ENCODE measurements at places on chromosomes 11 and 22.

- DNase-seq = no peak
Observed at GRCh38 chr22:37581504-37581903, 1.6 kb upstream of the LGALS2 start.

GRCh38 chr11:97460091-97460490 is 1070.3 kb downstream of the JRKL start:
- no peak for DNase-seq

- no peak for DNase-seq
Observed at GRCh38 chr11:68480852-68481510, 20.4 kb downstream of the PPP6R3 start.

- peak; percentile 89 for DNase-seq
Observed at GRCh38 chr22:17742527-17742902, 31.8 kb downstream of the BID start.

- DNase-seq = no peak
Observed at GRCh38 chr11:84468235-84468634, 1158.9 kb downstream of the DLG2 start.

- DNase-seq = no peak
Observed at GRCh38 chr11:134751766-134752165, 339.7 kb upstream of the B3GAT1 start.

- DNase-seq = no peak
Observed at GRCh38 chr11:94946812-94947211, 26.5 kb downstream of the CWC15 start.

- DNase-seq = no peak
Observed at GRCh38 chr11:43904742-43905535, 24.3 kb downstream of the ALKBH3 start.

DNA sequence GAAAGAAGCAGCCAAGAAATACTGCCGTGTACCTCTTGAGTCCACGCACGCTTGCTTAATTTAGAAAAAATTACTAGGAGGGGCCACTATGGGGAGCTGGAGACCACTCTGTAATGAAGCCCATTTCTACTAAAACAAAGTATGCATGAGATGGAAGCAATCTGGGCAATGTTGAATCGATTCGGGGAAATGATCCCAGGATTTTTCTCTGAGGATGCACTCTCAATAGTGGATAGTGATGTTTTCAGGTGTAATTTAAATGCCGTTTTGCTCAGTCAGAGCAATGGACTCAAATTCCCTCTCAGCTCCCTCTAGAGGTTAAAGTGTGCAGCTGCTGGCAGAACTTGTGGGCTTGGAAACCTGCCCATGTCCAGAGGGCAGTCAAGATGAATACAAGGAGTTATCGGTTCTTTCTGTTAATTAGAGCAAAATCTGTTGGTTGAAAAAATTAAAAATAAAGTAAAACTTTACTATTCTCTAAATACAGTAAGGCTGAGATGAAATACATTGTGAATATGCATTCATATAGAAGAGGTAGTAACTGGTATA is 64.1 kb downstream of the ME3 start:
- peak; percentile 63 for DNase-seq

DNA sequence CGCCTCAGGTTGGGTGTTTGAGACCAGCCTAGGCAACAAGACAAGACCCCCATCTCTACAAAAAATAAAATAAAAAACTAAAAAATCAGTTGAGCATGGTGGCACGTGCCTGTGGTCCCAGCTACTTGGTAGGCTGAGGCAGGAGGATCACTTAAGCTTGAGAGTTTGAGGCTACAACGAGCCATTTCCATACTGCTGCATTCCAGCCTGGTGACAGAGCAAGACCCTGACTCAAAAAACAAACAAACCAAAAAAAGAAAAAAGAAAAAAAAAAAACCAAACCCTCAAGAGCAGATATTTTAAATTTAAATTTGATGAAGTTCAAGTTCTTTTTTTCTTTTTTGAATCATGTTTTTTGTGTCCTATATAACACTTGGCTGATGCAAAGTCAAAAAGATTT is 7.2 kb upstream of the CCDC83 start:
- DNase-seq = no peak

- DNase-seq = no peak
Observed at GRCh38 chr11:58631378-58631777, 8.9 kb downstream of the CNTF start.

GRCh38 chr11:126871792-126872191 is 128.8 kb downstream of the KIRREL3 start:
- DNase-seq = no peak

DNA sequence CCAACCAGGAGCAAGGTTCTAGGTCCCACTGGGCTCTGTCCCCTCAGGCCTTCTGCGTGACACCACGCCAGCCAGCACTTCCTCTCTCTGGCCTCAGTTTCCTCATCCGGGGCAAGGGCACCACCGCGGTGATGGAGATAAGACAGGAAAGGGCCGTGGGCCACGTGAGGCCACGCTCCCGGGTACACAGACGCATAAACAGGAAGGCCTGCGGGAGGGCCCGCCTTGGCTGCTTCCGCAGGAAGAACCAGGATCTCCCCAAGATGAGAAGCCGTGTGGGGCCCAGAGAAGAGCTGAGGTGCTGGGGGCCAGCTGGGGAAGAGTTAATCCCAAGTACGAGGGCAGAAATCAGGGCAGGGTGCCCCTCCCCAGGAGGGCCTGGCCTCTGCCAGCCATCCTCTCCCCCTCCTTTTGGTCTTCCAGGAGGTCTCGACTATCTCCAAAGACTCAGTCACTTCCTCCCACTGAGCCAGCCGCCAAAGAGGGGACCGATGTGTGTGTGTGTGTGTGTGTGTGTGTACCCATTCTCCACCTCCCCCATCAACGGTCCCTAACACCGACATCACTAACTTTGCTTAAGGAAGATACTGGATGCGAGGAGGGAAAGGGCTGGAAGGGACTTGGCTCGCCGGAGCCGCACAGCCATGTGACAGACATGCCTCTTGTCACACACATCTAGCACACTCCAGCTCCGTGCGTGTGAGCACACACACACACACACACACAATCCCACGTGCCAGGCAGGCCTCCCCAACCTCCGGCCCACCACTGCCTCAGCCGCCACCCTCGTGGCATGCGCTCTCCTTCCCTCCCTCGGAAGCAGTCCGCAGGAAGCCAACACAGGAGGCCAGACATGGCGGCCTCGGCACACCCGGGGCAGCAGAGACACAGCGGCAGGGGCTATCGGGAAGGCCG is 1.4 kb downstream of the MFNG start:
- DNase-seq = peak; percentile 91

DNA sequence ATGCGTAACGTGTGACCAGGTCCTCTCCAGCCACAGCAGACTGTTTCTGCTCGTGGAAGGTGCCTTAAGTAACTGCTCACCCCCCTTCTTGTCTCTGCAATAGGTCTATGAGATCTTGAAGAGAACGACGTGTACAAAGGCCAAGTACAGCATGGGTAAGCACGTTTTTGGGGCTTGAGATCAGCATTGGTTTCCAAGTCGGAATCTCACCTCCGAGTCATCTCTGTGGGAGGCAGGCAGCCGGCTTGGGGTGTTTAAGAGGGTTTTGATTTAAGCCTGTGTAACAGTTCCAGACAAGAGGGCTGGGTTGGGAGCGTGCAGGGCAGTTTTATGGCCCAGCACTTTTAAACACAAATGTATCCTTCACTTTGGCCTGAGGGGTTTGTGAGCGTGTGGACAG is 30.1 kb downstream of the ANO1 start:
- no peak for DNase-seq

DNA sequence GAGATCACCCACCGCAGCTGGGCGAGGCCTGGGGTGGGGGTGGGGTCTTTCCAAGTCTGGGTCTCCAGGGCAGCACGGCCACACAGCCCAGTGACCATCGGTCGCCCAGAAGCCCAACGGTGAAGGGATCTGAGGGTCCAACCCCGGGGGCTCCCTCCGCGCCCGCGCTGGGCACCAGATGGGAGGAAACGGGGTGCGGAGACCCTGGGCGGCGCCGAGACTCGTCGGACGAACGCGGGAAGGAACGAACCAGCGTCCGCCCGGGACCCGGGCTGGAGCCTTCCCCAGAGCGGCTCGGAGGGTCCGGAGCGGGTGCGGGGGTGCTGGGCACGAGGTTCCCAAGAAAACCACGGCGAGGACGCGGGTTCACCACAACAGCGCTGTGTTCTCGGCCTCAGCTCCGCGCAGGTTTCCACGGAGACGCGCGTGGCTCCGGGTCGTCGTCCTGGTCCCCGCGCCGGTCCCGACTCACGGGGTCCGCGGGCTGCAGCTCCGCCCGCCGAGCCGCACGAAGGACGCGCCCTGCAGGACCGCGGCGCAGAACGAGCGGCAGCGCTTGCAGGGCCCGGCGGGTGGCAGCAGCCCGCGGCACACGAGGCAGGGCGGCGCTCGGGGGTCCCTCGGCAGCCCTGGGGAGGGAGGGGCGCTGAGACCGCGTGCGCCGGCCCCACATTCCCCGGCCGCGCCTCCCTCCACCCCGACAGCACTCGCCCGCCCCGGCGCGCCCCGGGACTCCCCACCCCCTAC is 2.3 kb upstream of the IL17REL start:
- peak; percentile 64 for DNase-seq

DNA sequence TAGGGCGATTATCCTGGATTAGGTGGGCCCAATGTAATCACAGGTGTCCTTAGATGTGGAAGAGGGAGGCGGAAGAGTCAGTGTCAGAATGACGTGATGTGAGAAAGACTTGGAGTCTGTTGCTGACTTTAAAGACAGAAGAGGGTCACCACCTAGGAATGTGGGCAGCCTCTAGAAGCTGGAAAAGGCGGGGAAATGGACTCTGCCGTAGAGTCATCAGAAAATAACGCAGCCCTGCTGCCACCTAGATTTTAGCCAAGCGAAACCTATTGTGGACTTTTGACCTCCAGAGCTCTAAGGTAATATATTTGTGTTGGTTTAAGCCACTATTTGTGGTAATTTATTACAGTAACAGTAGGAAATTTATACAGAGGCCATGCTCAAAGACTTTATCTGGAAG is 4.8 kb downstream of the DDX10 start:
- DNase-seq = no peak

GRCh38 chr11:62705413-62705812 is 1.8 kb downstream of the BSCL2 start:
- no peak for DNase-seq

DNA sequence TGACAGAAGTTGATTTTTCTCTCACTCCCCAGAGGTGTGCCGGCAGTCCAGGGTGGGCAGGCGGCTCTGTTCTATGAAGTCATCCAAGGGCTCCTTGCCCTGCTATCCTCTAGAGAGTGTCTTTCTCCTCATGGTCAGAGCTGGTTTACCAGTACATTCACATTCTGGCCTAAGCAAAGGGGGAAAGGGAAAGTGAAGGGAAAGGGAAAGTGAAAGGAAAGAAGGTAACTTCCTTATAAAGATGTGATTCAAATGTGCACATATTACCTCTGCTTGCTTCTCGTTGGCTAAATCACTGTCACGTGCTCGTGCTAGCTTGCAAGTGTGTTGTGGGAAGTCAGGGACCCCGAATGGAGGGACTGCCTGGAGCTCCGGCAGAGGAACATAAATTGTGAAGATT is 2.9 kb upstream of the HTATIP2 start:
- peak; percentile 66 for DNase-seq

DNA sequence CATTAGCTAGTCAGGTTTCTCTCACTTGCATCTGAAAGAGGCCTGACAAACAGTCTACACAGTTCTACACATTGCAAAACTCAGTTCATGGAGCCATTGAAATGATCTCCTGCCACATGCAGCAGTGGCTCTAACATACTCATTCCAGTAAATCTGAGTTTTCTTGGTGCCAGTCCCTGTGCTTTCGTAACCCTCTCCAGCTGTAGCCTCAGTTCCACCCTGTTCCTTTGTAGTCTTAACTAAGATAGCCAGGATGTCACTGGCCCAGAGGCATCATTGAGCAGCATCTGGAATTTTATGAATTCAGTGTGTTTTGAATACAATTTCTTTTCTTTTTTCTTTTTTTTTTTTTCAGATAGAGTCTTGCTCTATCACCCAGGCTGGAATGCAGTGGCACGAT is 37.4 kb upstream of the ZBED5 start:
- no peak for DNase-seq

- DNase-seq = no peak
Observed at GRCh38 chr11:19931141-19931770, 218.6 kb downstream of the NAV2 start.

DNA sequence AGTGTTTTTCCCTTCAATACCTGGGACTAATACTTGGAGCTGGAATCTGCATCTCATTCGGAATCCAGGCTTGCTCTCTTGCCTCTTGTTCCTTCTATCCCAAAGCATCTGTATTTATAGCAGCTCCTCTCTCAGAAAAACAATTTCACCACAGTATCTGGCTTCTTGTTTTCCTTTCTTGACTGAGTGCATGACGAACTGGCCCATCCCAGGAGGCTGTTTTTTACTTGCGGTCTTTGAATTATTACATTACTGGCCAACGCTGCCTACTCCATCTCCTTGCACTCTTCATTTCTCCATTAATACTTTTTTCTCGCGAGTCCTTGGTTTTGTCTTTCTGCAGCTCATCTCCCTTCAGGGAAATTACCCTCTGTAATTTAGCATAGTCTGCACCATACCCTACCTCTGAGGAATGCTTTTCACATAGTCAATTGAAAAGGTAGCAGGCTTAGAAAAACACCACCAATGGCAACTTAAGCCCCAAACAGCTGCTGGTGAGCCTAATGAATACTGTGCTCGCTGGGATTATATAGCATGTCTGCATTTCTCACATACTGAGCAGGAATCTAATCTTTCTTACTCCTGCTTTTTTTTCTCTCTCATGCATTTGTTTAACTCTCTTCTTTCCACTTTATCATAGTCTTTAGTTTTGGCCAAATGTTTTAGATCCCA is 277.4 kb upstream of the SESN3 start:
- DNase-seq = no peak

GRCh38 chr22:38065539-38065938 is 8.3 kb downstream of the PICK1 start:
- DNase-seq = no peak

DNA sequence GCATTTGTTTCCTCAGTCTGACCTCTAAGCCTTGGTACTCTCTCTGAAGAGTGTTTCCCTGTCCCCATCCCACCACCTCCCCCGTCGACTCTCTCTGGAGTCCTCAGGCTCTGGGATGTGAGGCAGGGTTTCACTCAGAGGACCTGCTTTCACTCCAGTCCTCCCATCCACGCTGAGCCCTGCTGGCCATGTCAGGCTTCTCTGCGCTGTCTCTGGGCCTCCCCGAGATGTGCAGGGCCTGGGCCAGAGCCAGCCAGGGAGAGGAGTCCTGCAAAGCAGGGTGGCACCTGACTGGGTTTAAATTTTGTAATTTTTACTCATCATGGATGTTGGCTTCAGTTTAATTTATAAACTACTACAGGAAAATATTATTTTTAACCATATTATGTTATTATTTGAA is 3.3 kb downstream of the SCGB2A2 start:
- no peak for DNase-seq

- DNase-seq = peak; percentile 89
Observed at GRCh38 chr22:39148727-39149535, 3.5 kb downstream of the CBX7 start.

- DNase-seq = no peak
Observed at GRCh38 chr22:36049678-36049997, 21.0 kb upstream of the RBFOX2 start.

All from activated CD8-positive, alpha-beta memory T cell treated with anti-CD3 and anti-CD28 coated beads for 24 hours (primary cell).